Lung (tissue), 17 donors: ENCODE measurements at places on chromosomes 1 and 21. TPM values are rescaled to one million over a fixed set of nuclear protein-coding genes. Genes with fewer than 3 reads are reported as not detected.

- H3K4me3 ChIP-seq = no peak overlapping the region
- no peak for DNase-seq
- H3K27me3 ChIP-seq = no peaks in the 10 kb centered on the region
Observed at GRCh38 chr1:55928576-55928975, 650.8 kb downstream of the PLPP3 start.

GRCh38 chr21:28473530-28474220 is 519.0 kb downstream of the LTN1 start:
- H3K27ac ChIP-seq = no peak overlapping the region
- H3K4me1 ChIP-seq = no peaks in the 10 kb centered on the region
- no peak overlapping the region for H3K4me3 ChIP-seq
- H3K36me3 ChIP-seq = no peaks in the 10 kb centered on the region

Gene KRTAP19-3
- not detected for total RNA-seq

GRCh38 chr1:71668065-71668464 is 587.2 kb upstream of the ZRANB2 start:
- no peak for DNase-seq
- H3K4me1 ChIP-seq = no peaks in the 10 kb centered on the region
- no peaks in the 10 kb centered on the region for H3K27me3 ChIP-seq
- no peak overlapping the region for H3K4me3 ChIP-seq
- H3K27ac ChIP-seq = no peak overlapping the region
- no peaks in the 10 kb centered on the region for H3K36me3 ChIP-seq

- H3K36me3 ChIP-seq = no peaks in the 10 kb centered on the region
- DNase-seq = no peak
- H3K27me3 ChIP-seq = no peaks in the 10 kb centered on the region
Observed at GRCh38 chr1:113686891-113687618, 72.2 kb downstream of the PHTF1 start.

GRCh38 chr1:107352850-107353249 is 212.0 kb downstream of the NTNG1 start:
- no peak overlapping the region for H3K27ac ChIP-seq
- H3K36me3 ChIP-seq = no peaks in the 10 kb centered on the region
- H3K4me3 ChIP-seq = no peak overlapping the region
- peaks cover 17% of the 10 kb centered on the region for H3K4me1 ChIP-seq

DNA sequence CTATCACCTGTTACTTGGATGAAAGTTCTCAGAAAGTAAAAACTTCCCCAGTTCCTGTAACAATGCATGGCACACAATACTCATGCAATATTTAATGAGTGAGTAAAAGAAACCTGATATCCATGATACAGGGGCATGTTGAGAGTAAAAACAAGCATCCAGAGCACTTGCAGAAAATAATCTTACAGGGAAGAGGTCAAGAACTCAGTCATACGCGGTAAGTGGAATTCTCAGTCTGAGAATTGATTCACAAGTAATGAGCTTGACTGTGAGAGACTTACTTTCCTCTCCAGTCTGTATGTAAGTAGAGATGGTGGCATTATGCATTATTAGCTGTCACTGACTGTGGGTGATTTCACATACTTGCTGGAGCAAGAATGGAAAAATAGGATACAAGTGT is 976.9 kb downstream of the BRINP3 start:
- no peaks in the 10 kb centered on the region for H3K36me3 ChIP-seq
- H3K27ac ChIP-seq = no peak overlapping the region
- no peak overlapping the region for H3K4me3 ChIP-seq
- no peaks in the 10 kb centered on the region for H3K4me1 ChIP-seq

Gene CHIA
- total RNA-seq = 2.2 TPM

DNA sequence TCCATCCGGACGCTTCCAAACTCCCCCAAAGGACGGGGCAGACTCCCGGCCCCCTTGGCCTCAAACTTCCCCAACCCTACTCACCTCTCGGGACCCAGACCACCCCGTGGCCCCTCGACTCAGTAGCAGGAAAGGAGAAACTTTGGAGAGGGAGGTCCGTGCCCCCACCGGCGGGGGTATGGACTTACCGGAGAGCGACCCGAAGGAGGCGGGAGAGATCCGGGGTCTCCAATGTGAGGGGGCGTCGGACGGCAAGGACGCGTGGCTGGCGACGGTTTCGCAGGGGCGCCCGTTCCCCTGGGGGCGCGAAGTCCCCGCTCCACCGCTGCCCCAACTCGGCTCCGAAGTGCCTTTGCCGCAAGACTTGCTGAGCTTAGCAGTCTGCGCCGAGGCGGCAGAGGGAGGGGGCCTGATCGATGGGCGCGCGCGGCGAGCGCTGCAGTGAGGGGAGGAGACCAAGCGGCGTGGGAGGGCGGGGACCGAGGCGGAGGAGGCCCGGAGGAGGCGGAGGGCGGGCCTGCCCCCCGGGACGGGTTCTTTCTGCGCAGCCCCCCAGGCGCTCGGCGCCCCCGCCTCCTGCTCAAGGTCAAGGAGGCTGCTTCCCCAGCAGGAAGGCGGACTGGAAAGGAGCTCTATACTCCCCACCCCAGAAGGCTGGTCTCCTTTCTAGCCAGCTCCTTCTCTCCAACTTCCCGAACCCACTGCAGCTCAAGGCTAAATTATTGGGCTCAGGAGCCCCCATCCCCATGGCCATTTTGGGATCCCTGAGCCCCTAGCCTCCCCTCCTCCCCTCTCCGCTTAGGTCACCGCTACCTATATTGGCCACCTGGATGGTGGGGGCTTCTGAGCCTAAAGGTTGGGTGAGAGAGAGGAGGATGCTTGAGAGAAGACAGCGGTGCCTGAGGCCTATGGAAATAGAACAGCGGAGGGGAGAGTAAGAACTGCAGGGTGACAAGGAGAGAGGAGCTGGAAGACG is at the start of gene SYT2:
SYT2 (minus strand) TSS at position 385 of the 976 bp plus-strand sequence. CDS start 104,682 bp downstream, outside the sequence.
- H3K36me3 ChIP-seq = no peaks in the 10 kb centered on the region
- DNase-seq = peak; percentile 84
- H3K4me3 ChIP-seq = no peak within 1 kb of the TSS
- H3K27ac ChIP-seq = no peak within 1 kb of the TSS

- H3K4me1 ChIP-seq = no peaks in the 10 kb centered on the region
- H3K27me3 ChIP-seq = no peaks in the 10 kb centered on the region
- H3K27ac ChIP-seq = no peak overlapping the region
- no peak overlapping the region for H3K4me3 ChIP-seq
Observed at GRCh38 chr1:192994141-192994540, 65.0 kb downstream of the UCHL5 start.

Gene DENND1B
- total RNA-seq = 16.2 TPM

DNA sequence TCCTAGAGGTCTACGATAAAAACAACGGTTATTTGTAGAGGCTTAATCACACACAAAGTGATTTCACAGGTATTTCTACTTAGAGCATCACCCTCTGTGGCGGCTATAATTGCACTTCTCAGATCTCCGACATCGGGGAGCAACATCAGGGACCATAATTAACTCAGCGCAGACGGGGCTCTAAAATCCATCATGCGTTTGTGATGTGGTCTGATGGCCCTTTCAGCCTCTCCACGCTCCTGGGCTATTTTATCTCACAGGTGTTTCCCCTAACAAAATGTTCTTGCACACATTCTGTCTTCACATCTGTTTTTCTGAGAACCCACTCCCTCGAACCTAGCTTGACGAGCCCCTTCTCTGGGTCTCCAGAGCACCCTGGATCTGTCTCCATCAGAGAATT is 146.3 kb upstream of the DUSP10 start:
- H3K4me3 ChIP-seq = no peak overlapping the region
- no peak for DNase-seq
- H3K36me3 ChIP-seq = no peaks in the 10 kb centered on the region
- no peak overlapping the region for H3K27ac ChIP-seq

Gene COL16A1
- total RNA-seq = 63.0 TPM

- H3K36me3 ChIP-seq = no peaks in the 10 kb centered on the region
- H3K27me3 ChIP-seq = no peaks in the 10 kb centered on the region
- H3K27ac ChIP-seq = peak overlapping the region; percentile 63
- no peak for DNase-seq
Observed at GRCh38 chr1:155007251-155007828, 4.7 kb downstream of the ZBTB7B start.

Gene GPR25
- 0.49 TPM for total RNA-seq

GRCh38 chr1:22507587-22507986 is 55.7 kb upstream of the EPHA8 start:
- no peak overlapping the region for H3K4me3 ChIP-seq
- no peaks in the 10 kb centered on the region for H3K27me3 ChIP-seq
- peak; percentile 83 for DNase-seq

DNA sequence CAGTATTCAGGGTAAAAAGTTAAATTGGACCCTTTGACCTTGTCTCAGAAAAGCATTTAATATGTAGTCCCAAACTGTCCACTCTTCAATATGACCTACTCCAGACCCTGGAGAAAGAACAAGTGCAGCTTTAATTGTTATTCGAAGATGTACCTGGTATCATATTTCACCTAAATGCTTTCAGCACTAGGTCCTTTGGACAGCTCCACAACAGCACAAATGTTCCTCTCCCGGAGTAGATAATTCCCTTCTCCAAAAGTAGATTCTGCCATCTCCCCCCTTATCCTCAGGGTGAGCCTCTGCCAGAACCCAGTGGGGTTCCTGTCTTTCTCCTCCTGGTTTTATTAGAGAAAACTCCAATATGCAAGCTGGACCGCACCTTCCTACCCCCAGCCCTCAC is 104.5 kb upstream of the AJAP1 start:
- no peak overlapping the region for H3K4me3 ChIP-seq
- H3K4me1 ChIP-seq = no peaks in the 10 kb centered on the region
- DNase-seq = no peak
- H3K36me3 ChIP-seq = no peaks in the 10 kb centered on the region

GRCh38 chr1:241817331-241817792 is 30.6 kb upstream of the EXO1 start:
- H3K4me1 ChIP-seq = no peaks in the 10 kb centered on the region
- no peak overlapping the region for H3K4me3 ChIP-seq
- no peak for DNase-seq
- no peaks in the 10 kb centered on the region for H3K36me3 ChIP-seq
- no peak overlapping the region for H3K27ac ChIP-seq

GRCh38 chr1:88145752-88146151 is 538.3 kb upstream of the PKN2 start:
- no peaks in the 10 kb centered on the region for H3K4me1 ChIP-seq
- H3K27me3 ChIP-seq = no peaks in the 10 kb centered on the region
- no peak overlapping the region for H3K27ac ChIP-seq
- no peak for DNase-seq
- no peaks in the 10 kb centered on the region for H3K36me3 ChIP-seq

GRCh38 chr1:34977858-34978257 is 7.3 kb downstream of the TMEM35B start:
- no peaks in the 10 kb centered on the region for H3K36me3 ChIP-seq
- H3K27me3 ChIP-seq = peaks cover 5% of the 10 kb centered on the region
- DNase-seq = no peak
- H3K4me3 ChIP-seq = no peak overlapping the region
- no peak overlapping the region for H3K27ac ChIP-seq

Gene ATAD3B
- total RNA-seq = 39.0 TPM

- no peaks in the 10 kb centered on the region for H3K36me3 ChIP-seq
- H3K27me3 ChIP-seq = no peaks in the 10 kb centered on the region
Observed at GRCh38 chr1:101567582-101568189, 330.9 kb downstream of the S1PR1 start.

Gene C1orf141
- total RNA-seq = 11.4 TPM

Gene TTC22
- total RNA-seq = 6.6 TPM

DNA sequence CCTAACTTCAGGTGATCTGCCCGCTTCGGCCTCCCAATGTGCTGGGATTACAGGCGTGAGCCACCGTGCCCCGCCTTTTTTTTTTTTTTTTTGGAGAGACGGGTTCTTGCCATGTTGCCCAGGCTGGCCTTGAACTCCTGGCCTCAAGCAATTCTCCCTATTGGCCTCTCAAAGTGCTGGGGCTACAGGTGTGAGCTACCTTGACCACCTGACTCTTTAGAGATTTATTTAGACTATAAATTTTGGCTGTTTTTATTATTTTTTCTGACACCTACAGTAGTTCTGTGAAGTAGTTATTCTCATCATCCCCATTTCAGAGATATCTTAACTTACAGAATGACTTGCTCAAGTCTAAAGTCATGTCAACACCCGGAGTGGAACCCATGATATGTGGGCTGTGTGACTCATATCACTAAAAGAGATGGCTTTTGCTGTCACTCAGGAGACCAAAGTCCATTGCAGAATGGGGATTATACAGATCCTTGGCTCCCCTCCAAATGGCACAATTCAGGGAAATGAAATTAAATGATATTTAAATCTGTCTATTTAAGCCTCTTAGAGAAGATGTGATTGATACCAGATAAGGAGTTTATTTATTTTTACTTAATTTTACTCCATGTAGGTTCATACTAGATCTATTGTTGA is 93.2 kb downstream of the CTH start:
- H3K27ac ChIP-seq = no peak overlapping the region
- no peaks in the 10 kb centered on the region for H3K36me3 ChIP-seq
- H3K27me3 ChIP-seq = peaks cover 3% of the 10 kb centered on the region
- no peak overlapping the region for H3K4me3 ChIP-seq

DNA sequence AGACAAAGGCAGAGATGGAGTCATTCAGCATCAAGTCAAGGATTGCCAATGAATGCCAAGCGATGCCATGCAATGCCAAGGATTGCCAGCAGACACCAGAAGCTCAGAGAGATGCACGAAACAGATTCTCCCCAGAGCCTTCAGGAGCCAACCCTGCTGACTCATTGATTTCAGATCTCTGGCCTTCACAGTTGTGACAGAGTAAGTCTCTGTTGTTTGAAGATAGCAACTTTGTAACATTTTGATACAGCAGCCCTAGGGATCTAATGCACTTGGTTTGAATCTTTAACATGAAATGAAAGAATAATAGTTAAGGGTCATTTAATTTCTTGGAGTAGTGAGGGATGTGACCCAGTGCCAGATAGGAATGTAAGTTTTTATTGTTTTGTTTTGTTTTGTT is 287.4 kb upstream of the RUNX1 start:
- no peak overlapping the region for H3K27ac ChIP-seq
- H3K27me3 ChIP-seq = no peaks in the 10 kb centered on the region
- no peaks in the 10 kb centered on the region for H3K36me3 ChIP-seq
- peaks cover 7% of the 10 kb centered on the region for H3K4me1 ChIP-seq
- H3K4me3 ChIP-seq = no peak overlapping the region

DNA sequence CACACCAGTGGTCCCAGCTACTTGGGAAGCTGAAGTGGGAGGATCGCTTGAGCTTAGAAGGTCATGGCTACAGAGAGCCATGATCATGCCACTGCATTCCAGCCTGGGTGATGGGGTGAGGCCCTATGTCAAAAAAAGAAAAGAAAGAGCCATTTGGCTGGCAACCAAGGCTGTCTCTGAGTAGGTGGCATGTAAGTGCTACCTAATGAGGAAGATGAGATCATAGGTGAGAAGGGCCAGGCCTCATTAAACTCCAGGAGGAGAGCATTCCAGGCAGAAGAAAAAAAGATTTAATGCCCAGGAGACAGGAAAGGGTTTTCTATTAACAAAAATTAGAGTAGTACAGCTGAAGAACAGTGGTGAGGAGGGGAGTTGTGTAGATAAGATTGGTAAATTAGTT is 103.4 kb upstream of the ZNF678 start:
- H3K4me1 ChIP-seq = no peaks in the 10 kb centered on the region
- H3K4me3 ChIP-seq = no peak overlapping the region
- H3K27me3 ChIP-seq = no peaks in the 10 kb centered on the region

Gene SLC25A34
- 4.2 TPM for total RNA-seq

- H3K4me3 ChIP-seq = peak overlapping the region; percentile 71
- DNase-seq = no peak
- peak overlapping the region; percentile 95 for H3K27ac ChIP-seq
- no peaks in the 10 kb centered on the region for H3K27me3 ChIP-seq
Observed at GRCh38 chr1:150321826-150322166, 463 bp downstream of the PRPF3 start.

- no peak for DNase-seq
- H3K4me1 ChIP-seq = no peaks in the 10 kb centered on the region
- no peak overlapping the region for H3K4me3 ChIP-seq
- H3K27ac ChIP-seq = no peak overlapping the region
- no peaks in the 10 kb centered on the region for H3K36me3 ChIP-seq
Observed at GRCh38 chr1:78367700-78368099, 123.1 kb upstream of the PTGFR start.

- H3K4me1 ChIP-seq = no peaks in the 10 kb centered on the region
- H3K4me3 ChIP-seq = no peak overlapping the region
- H3K36me3 ChIP-seq = no peaks in the 10 kb centered on the region
- H3K27ac ChIP-seq = no peak overlapping the region
- no peaks in the 10 kb centered on the region for H3K27me3 ChIP-seq
- no peak for DNase-seq
Observed at GRCh38 chr1:74513411-74514300, 1.2 kb upstream of the LRRC53 start.
